Muscle of leg (tissue), 16 donors: ENCODE measurements at places on chromosomes 2 and 18. TPM values are rescaled to one million over a fixed set of nuclear protein-coding genes. Genes with fewer than 3 reads are reported as not detected.
A peak's percentile ranks its signal among the peaks of the same experiment; 100 is the strongest.

PLCL1 gene
- total RNA-seq = 13.4 TPM

DNA sequence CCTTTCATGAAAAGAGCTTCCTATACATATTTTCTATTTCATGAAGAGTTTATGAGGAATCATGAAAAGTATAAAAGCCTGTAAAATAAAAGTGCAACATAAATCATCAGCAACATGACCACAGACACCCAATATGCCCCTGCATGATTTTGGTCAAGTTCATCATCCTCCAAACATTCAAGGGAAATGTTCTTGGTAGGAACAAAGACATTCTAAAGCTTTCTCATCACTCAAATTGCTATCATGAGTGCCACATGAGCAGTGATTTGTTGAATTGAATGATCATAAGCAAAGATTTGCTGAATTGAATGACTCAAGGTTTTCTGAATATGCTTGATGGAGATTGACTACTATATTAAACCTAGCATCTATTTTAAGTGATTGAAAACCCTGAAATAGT is 172.2 kb downstream of the MBD2 start:
- H3K4me3 ChIP-seq = no peak overlapping the region
- no peak for DNase-seq

GRCh38 chr2:235501673-235502031 is 7.8 kb downstream of the AGAP1 start:
- H3K4me1 ChIP-seq = peaks cover 64% of the 10 kb centered on the region
- DNase-seq = no peak
- H3K27ac ChIP-seq = peak overlapping the region; percentile 79

DNA sequence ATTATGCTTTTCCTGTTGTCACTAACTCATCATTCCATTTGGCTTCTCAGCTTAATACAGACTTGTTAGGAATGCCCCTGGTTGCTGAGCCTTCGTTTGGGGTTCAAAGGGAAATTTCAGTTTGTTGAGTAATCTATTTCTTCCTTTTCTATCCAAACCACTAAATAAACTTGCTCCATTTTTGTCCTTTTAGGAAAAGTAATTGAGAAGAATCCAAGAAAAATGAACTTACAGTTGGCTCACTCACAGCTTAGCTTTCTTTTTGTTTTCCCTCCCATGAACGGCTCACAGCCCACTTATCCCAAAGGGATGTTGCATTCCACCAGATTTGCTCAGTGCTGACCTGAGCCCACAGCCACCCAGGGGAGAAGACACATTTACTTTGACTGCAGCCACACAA is 73.9 kb downstream of the SOX11 start:
- H3K27ac ChIP-seq = no peak overlapping the region
- H3K27me3 ChIP-seq = no peaks in the 10 kb centered on the region
- H3K36me3 ChIP-seq = no peaks in the 10 kb centered on the region
- DNase-seq = peak; percentile 84

FAM237A gene
- not detected for total RNA-seq

MERTK gene
- 4.9 TPM for total RNA-seq

GRCh38 chr18:41391616-41392595 is 563.1 kb upstream of the PIK3C3 start:
- no peaks in the 10 kb centered on the region for H3K27me3 ChIP-seq
- peak; percentile 81 for DNase-seq
- no peaks in the 10 kb centered on the region for H3K4me1 ChIP-seq
- no peak overlapping the region for H3K27ac ChIP-seq

GRCh38 chr2:5889519-5889918 is 197.3 kb downstream of the SOX11 start:
- DNase-seq = no peak
- H3K27ac ChIP-seq = no peak overlapping the region
- no peaks in the 10 kb centered on the region for H3K4me1 ChIP-seq

GCG gene
- total RNA-seq = 16.6 TPM

- DNase-seq = no peak
- no peaks in the 10 kb centered on the region for H3K36me3 ChIP-seq
- H3K4me1 ChIP-seq = peaks cover 36% of the 10 kb centered on the region
Observed at GRCh38 chr2:241541564-241542277, 16.8 kb upstream of the BOK start.

- no peak overlapping the region for H3K27ac ChIP-seq
- no peaks in the 10 kb centered on the region for H3K36me3 ChIP-seq
- DNase-seq = no peak
- no peak overlapping the region for H3K4me3 ChIP-seq
Observed at GRCh38 chr2:23399674-23400261, 14.8 kb downstream of the KLHL29 start.

DNA sequence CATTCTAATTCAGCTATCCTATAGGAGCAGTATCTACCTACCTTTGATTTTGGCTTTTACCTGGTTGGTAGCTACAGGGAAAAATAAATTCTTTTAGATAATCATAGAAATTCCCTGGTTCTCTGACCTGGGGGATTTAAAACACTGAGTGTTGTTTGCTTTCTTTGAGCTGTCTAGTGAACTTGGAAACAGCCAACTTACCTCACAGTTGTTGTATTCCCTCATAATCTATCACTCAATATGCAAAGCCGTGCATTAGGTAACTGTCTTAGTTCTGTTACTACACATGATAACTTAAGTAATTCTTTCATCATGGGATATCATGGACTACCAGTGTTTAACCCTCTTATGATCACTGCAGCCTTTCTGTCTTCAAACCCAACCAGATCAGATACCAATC is 127.8 kb downstream of the TTC27 start:
- DNase-seq = no peak
- H3K27me3 ChIP-seq = no peaks in the 10 kb centered on the region
- H3K4me3 ChIP-seq = no peak overlapping the region
- no peaks in the 10 kb centered on the region for H3K4me1 ChIP-seq
- no peaks in the 10 kb centered on the region for H3K36me3 ChIP-seq
- H3K27ac ChIP-seq = no peak overlapping the region

GRCh38 chr2:144323946-144324345 is 196.0 kb downstream of the ZEB2 start:
- H3K27me3 ChIP-seq = no peaks in the 10 kb centered on the region
- H3K4me3 ChIP-seq = no peak overlapping the region
- H3K36me3 ChIP-seq = peaks cover 2% of the 10 kb centered on the region
- peaks cover 7% of the 10 kb centered on the region for H3K4me1 ChIP-seq
- no peak overlapping the region for H3K27ac ChIP-seq

DNA sequence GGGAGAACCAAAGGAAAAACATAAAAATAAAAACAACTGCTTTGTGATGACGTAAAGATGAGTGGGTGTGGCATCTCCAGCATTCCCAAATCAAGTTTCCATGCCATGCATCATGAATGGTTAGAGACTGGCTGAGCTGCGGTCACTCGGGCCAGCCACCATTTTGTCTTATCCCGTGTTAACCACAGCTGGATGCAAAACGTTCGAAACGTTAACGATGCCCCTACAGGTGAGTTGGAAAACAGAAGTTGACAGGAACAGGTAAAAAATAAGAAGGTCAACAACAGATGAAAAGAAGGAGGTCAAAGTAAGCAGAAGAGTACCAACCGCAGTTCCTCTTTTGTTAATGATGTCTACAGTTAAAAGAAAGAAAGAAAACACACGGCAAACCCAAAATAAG is 411.1 kb downstream of the NRXN1 start:
- no peaks in the 10 kb centered on the region for H3K36me3 ChIP-seq
- H3K4me3 ChIP-seq = no peak overlapping the region
- no peaks in the 10 kb centered on the region for H3K27me3 ChIP-seq
- DNase-seq = no peak
- H3K4me1 ChIP-seq = no peaks in the 10 kb centered on the region

DNA sequence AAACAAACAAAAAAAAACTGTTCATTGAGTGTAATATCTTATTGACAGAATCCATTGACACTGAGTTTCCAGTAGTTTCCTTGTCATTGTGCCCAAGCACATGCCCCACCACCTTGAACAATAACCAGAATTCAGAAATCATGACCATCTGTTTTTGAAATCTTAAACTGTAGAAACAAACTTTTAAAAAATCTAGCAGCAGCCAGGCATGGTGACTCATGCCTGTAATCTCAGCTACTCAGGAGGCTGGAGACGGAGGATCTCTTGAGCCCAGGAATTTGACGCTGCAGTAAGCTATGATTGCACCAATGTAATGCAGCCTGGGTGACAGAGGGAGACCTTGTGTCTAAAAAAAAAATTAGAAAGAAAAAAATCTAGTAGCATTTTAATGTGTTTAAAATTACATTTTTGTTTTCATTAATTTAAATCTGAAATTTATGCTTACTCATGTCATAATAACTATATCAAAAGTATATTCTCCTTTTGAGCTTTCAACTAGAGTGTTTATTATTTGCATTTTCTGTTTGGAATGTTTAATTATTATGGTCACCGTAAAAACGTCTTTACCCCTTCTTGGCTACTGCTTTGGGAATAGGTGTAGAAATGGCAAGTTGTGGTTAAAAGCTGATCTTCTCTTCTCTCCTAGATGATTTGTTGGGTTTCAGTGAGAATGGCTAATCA is 25.2 kb upstream of the STON1 start:
- no peaks in the 10 kb centered on the region for H3K4me1 ChIP-seq
- no peak overlapping the region for H3K4me3 ChIP-seq
- no peak overlapping the region for H3K27ac ChIP-seq
- peaks cover 13% of the 10 kb centered on the region for H3K36me3 ChIP-seq
- DNase-seq = no peak
- H3K27me3 ChIP-seq = no peaks in the 10 kb centered on the region

IL1RL2 gene
- total RNA-seq = 0.27 TPM

GRCh38 chr18:14917311-14917710 is 169.3 kb downstream of the ANKRD30B start:
- DNase-seq = no peak
- no peaks in the 10 kb centered on the region for H3K36me3 ChIP-seq
- H3K27ac ChIP-seq = no peak overlapping the region
- H3K4me1 ChIP-seq = no peaks in the 10 kb centered on the region
- no peaks in the 10 kb centered on the region for H3K27me3 ChIP-seq

DNA sequence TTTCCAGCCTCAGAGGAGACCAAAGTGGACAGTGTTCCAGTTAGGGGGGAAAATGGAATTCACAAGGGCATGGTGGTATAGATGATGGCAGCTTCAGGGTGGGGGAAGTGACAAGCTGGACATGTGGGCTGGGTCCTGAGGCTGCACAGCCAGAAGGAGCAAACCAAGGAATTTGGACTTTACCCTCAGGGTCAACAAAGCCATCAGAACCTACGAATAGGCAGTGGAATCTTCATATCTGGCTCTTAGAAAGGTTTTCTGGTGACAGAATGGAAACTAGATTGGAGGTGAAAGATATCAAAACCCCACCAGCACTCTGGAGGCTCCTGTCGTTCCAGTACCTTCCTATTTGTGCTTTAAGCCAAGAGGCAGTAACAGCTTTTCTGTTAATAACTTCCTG is 127.1 kb downstream of the SETBP1 start:
- H3K4me1 ChIP-seq = peaks cover 7% of the 10 kb centered on the region
- no peak for DNase-seq
- no peaks in the 10 kb centered on the region for H3K36me3 ChIP-seq
- H3K4me3 ChIP-seq = no peak overlapping the region
- H3K27me3 ChIP-seq = no peaks in the 10 kb centered on the region

- H3K27ac ChIP-seq = no peak overlapping the region
- no peak overlapping the region for H3K4me3 ChIP-seq
- DNase-seq = no peak
- H3K36me3 ChIP-seq = no peaks in the 10 kb centered on the region
Observed at GRCh38 chr2:58101500-58101899, 54.9 kb downstream of the VRK2 start.

DNA sequence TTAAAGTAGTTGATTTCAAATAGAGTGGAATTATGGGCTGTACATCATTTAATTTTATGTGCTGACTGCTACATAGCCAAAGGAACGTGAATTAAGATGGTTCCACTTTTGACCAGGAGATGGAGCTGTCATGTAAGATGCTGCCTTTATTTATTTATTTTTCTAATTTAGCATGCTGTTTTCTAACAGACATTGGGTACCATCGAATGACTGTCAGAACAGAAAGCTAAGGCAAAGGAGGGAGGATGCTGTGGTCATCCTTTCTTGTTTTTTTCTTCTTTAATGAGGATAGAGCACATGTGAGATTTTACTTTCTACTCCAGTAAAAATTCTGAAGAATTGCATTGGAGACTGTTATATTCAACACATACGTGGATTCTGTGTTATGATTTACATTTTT is at the start of gene SCN2A:
TSS of gene SCN2A (plus strand) at position 185 of the 400 bp plus-strand sequence. CDS start 56,410 bp downstream, outside the sequence.
- H3K4me1 ChIP-seq = no peaks in the 10 kb centered on the region
- H3K27me3 ChIP-seq = no peaks in the 10 kb centered on the region
- DNase-seq = peak; percentile 23
- no peak within 1 kb of the TSS for H3K4me3 ChIP-seq
- H3K27ac ChIP-seq = no peak within 1 kb of the TSS

RND3 gene
- 51.2 TPM for total RNA-seq

IL36G gene
- total RNA-seq = 0.31 TPM

DNA sequence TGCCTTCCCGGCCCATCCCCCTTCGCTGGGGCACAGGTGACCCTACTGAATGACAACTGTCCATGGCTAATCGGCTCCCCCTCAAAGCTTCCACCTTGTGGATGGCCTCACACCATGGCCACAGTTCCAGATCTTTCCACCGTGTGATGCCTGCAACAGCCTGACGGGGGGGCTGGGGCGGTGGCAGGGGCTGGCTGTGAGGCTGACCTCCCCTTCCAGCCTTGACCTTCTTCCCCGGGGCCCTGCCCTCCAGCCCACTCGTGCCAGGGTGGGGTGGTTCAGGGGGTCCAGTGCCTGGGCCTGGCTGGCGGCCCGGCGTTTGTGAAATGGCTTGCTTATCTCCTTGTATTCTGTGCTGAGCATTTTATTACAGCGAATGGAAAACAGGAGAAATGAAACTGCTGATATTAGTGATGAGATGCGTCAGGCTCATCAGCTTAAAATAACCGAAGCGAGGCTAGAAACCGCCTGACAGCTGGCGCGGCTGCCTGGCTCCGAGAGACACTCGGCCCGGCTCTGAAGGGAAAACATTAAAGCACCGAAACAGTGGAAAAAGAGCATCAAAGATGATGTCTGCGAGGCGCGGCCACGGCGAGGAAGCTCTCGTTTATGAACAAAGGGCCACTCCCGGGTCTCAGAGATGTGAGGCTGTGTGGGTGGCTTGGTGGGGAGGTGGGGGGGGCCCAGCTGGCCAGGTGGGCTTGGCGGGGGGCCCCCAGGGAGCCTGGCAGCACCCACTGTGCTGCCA is 916 bp upstream of the PDCD1 start:
- peaks cover 26% of the 10 kb centered on the region for H3K27me3 ChIP-seq
- H3K27ac ChIP-seq = peak overlapping the region; percentile 84
- no peak overlapping the region for H3K4me3 ChIP-seq

GRCh38 chr2:152223977-152224376 is 48.4 kb upstream of the STAM2 start:
- H3K27me3 ChIP-seq = no peaks in the 10 kb centered on the region
- H3K4me3 ChIP-seq = no peak overlapping the region
- H3K36me3 ChIP-seq = no peaks in the 10 kb centered on the region
- peak overlapping the region; percentile 23 for H3K27ac ChIP-seq
- H3K4me1 ChIP-seq = peaks cover 12% of the 10 kb centered on the region

- H3K27me3 ChIP-seq = peaks cover 26% of the 10 kb centered on the region
- H3K27ac ChIP-seq = no peak overlapping the region
- peak; percentile 46 for DNase-seq
- no peaks in the 10 kb centered on the region for H3K36me3 ChIP-seq
Observed at GRCh38 chr2:47520825-47521665, 118.1 kb downstream of the MSH2 start.

DNA sequence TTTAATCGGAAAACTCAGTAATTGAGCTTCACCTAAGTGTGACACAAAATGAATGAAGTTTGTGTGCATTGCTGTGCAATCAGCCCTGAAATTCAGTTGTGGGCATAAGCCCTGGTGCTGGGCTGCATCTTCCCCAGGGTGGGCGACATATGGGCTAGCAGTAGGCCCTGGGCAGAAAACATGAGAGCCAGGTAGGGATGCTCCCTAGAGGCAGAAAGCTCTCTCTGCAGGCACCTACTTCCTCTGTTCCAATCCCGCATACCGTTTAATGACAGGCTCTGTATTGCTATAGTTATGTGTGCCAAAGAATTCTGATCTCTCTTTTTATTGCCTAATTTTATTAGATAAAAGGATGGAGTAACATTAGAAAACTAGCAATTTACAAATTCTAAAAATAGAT is 456.7 kb downstream of the NRXN1 start:
- no peaks in the 10 kb centered on the region for H3K4me1 ChIP-seq
- DNase-seq = no peak
- H3K36me3 ChIP-seq = no peaks in the 10 kb centered on the region
- no peak overlapping the region for H3K4me3 ChIP-seq
